ENCODE measurements at places on chromosomes 4 and X.

DNA sequence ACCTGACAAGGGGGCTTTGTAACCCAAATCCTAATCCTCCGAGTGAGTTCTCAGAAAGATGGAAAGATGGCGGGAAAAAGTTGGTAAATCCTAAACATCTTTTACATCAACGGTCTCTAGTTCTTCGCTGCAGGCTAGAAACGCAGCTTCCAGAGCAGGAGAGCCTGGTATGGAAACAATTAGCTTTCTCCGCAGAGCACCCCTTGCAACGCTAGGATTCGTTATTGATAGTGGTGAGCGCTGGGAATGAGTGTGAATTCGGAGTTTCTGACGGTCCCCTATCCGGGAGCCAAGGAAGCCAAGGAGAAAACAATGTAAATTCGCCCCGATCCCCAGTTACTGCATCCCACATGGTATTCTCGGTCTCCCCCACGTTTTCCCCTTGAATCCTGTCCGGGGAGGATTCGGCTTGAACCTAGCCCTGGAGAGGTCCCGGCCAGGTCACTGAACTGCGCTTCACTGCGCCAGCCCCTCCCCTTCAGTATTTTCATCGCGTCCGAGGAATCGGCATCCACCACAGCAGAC lies 4.7 kb upstream of the NEUROG2 start:
- DNase-seq, result no peak

- DNase-seq, result no peak
Measured at GRCh38 chrX:19677121-19677520, 161.8 kb upstream of the MAP3K15 start.

GRCh38 chr4:61762722-61763627 lies 562.8 kb downstream of the ADGRL3 start:
- DNase-seq, result no peak

DNA sequence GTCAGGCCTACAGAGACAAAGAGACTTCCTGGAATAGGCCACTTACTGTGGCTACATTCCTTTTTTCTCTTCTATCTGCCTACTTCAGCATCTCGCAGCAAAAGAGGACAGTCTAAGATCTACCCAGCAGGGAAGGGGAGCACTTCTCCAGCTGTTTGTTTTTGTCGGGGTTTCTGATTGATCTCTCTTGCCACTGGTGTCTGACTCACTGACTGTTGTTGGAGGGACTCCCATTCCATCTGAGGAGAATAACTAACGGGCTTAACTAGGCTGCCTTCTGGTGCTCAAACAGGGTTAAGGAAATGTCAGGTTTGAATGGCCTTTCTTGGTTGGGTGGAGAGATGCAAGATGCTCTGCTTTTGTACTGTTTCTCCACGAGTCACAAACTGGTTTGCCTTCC lies 100.2 kb upstream of the TMEM164 start:
- no peak for DNase-seq

DNA sequence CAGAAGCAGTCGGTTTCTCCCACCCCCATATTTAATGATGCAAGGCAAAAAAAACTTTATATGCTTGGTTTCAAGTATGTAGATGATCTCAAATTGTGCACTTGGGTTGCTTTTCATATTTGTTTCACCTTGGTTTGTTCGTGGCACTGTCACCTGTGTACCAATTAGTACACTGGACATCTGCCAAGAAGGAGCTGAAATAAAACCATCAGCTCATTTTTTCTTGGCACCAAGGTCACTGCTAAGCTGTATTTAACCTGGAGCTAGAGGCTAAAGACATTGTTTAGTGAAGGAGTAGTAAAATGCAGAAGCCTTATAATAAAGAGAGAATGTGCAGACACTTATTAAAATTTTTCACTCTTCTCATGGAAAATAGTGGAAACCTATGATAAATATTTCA lies 430.8 kb downstream of the ARHGAP24 start:
- no peak for DNase-seq

GRCh38 chrX:84259868-84260267 lies 71.9 kb upstream of the RPS6KA6 start:
- no peak for DNase-seq

DNA sequence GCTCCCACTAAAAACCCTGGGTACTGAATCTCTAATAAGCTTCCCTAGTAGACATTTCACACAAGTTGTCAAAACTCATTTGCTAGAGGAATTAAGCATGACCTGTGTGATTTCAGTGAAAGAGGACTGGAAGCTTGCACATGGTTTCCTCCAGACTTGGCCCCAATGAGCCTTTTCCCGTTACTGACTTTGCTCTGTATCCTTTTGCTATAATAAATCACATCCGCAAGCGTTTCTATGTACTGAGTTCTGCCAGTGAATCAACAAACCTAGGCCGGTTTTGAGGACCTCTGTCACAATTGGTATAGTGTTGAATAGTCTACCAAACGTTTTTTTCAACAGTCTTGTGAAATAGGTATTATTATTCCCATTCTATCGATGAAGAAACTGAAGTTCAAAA lies 8.2 kb downstream of the ATP11C start:
- DNase-seq, result no peak

DNA sequence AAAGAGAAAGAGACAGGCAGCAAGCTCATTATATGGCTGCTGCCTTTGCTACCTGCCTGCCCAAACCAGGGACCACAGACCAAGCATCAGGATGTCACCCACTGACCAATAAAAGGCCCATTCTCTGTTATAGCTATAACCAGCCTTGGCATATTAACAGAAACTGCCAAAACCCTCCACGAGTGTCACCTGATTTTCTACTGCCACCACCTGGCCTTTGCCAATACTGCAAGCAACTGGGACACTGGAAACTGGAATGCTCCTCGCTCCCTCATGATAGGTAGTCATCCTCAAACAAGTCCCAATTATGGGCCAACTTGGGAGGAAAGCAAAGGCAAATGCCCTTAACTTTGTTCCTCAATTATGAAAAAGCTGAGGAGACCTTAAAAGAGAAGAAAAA lies 76.0 kb downstream of the SPIN4 start:
- no peak for DNase-seq

DNA sequence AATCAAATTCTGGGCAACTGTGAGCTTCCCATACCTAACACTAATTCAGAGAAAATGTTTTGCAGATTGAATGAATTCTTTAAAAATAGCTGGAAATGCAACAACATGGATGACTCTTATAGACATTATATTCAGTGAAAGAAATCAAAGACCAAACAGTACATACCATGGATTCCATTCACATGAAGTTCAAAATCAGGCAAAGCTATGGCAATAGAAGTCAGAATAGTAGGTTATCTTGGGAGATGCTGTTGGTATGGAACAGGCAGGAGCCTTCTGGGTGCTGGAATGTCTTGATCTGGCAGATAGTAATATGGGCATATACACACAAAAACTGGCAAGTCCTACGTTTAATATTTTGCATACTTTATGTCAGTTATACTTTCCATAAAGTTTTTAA lies 25.5 kb upstream of the CBLL2 start:
- no peak for DNase-seq

DNA sequence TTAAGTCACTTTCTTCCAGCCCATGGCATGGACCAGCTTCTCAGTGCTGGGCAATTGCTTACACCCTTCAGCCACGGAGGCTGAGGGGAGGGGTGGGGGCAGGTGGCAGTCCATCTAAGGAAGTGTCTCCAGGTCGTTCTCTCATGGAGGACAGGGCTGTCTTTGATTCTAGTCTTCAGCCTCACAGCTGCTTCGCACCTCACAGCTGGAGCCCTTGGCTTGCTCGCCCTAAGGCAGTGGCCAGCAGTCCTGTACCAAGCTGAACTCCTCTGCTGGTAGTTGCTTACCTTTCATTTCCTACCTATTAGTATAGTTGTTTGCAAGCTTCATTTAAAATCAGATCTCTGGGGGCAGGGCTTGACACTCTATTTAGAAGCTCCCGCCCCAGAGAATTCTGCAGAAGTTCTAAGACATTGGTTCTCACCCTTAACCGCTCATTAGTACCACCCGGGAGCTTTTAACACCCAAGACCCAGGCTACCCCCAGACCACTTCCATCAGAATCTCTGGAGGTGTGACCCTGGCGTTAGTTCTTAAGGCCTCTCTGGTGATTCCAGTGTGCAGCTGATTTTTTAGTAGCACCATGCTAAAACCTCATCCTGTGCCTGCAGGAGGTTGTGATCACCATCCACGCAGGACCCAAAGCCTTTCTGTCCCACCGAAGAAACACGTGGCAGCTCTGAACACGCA lies 386.8 kb downstream of the UNC5C start:
- DNase-seq, result no peak

- no peak for DNase-seq
Measured at GRCh38 chr4:61248705-61249104, 48.6 kb downstream of the ADGRL3 start.

DNA sequence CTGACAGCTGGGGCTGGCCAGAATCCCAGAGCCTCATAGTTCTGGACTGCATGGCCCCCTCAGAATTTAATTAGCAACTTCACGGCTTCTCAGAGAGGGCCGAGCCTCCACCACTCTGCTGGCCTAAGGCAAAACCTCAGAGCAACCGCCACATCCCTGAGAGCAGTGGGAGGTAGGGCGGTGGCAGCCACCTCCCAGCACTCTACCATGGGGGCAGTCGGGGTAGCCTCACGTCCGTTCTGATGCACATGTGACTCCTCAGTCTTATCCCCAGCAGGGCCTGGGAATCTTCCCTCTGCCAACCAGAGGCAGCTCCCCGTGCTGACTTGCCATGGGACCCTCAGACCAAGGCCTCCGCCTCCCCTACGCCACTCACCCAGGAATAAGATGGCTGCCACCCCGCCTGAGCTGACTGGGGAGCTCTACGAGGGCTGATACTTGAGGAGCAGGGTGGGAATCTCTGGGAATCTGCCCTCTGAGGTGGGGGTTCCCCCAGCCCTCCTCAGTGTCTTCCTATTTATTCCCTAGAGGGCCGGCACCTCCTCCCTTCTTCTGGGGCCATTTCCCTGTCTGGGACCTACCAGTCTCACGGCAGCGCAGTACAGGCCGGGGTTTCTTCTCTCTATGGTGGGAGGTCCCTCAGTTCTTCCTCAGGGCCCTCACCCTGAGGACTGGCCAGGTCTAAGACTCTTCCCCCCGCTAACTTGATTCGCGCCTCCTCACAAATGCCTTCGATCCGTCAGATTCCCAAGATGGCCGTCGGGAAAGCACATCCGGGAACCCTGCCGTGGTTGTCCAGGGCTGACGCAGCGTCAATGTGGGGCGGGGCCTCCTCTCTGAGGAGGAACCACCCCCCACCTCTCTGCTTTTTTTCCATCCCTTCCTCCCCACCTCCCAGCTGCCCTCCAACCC lies at the start of gene MAGEC2:
MAGEC2 (minus strand) TSS at position 769 of the 912 bp plus-strand sequence. CDS start 1,303 bp downstream, outside the sequence.
- DNase-seq, result no peak

DNA sequence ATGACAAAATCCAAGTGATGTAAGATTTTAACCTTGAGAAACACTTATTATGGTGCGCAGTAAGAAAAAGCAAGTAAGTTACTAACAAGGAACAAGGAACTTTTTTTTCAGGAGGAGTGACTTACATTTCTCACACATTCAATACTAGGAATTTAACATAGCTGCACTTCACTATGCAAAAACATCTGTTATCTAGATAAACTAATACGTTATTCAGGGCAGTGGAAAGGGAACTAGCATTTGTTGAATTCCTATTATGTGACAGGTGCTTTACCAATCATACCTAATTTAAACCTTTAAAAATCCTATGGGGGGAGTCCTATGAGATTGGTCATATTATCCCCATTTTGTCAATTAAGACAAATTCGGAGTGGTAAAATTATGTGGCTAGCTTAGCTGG lies 238.0 kb downstream of the NR3C2 start:
- no peak for DNase-seq

DNA sequence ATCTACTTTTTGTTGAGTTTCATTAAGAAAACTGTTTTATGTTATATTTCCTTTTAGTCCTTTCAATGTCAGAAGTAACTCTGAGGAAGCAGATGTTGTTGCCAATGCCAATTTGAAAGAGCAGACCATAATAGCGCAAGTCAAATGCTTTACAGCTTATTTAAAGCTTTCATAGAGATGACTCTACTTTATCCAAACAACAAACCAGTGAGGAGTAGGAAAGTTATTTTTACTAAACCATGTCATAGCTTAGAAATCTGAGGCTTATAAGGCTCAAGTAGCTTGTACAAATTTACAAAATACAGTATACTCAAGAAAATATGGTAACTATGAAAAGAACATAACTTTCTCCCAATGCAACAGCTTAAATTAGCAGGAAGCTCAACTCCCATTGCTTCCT lies 40.1 kb upstream of the SPOCK3 start:
- DNase-seq, result no peak

DNA sequence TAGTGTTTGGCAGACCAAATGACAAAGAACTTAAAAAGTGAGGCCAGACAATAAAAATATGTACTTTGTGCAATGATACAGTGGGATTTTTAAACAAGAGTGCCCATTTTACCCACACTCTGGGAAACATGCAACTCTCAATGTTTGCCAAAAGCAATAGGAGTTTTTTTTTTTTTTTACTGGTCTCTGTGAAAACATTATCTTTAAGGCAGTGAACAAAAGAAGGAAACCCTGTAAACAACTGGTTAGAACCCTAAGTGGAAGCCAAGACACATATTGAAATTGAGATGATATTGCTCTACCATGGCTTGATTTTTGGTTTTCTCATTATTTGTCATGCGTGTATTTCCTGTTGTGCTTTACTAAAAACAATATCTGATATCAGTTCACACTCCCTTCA lies 67.2 kb upstream of the PPP3CA start:
- no peak for DNase-seq

GRCh38 chr4:106104276-106104675 lies 209.0 kb downstream of the NPNT start:
- DNase-seq, result no peak

- DNase-seq, result no peak
Measured at GRCh38 chrX:30151964-30152363, 63.4 kb upstream of the MAGEB2 start.

- DNase-seq, result no peak
Measured at GRCh38 chr4:15891312-15891711, 47.2 kb downstream of the FGFBP1 start.

DNA sequence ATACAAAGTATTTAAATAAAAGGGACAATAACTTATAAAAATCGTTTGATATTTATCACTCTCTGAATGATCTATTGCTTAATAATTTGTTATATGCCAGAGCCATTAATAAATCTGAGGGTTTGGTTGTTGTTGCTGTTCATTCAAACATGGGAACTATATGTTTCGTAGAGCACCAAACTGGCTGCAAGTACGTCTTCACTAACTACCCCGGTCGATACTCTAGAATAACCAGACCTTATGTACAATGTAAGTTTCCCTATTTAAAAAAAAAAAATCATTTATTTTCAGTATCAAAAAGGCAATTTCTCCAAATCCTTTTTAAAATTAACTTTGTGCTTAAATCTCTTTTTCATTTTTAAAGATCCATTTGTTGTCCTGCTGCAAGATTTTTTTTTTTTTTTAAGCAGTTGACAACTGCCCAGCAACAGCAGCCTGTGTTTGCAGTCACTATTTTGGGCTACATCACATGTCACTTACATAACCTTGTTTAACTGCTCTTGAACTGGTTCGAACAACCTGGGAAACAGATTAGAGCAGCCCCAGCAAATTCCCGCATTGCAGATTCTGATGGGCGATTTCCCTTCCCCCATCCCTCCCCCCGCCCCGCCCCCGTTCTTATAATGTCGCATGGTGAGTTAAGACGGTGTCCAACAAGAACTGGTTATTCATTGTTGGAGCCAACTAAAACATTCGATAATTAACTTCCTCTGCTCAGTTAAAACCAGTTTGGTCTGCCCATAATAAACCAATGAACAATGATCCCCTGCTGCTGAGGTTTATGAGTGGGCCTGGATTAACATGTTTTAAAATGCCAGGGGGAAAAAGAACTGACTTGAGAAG lies 238.9 kb downstream of the NR3C2 start:
- no peak for DNase-seq

- no peak for DNase-seq
Measured at GRCh38 chr4:128524311-128524710, 236.7 kb upstream of the PGRMC2 start.
